Activated naive CD8-positive, alpha-beta T cell treated with anti-CD3 and anti-CD28 coated beads for 36 hours (primary cell): ENCODE measurements at places on chromosomes 5 and 9. TPM values are rescaled to one million over a fixed set of nuclear protein-coding genes. Genes with fewer than 3 reads are reported as not detected.
A peak's percentile ranks its signal among the peaks of the same experiment; 100 is the strongest.

DNA sequence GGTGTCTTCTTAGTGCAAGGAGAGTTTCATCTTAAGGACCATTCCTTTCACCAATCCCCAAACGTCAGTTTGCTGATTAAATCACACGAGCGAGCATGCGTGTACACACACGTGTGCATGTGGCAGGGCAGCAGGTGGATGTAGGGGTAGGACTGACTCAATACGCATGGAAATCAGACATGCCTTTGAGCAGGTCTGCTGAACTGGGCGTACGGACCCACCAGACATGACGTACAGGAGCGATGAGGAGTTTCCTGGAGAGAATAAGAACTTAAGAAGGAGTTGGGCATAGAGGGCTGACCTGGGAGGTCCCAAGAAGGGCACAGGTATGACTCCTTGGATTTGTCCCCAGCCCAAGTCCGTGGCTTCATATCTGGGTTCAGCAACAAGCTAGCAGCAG lies 170.0 kb downstream of the FGF18 start:
- no peaks in the 10 kb centered on the region for H3K4me1 ChIP-seq
- H3K27me3 ChIP-seq, result peaks cover 16% of the 10 kb centered on the region
- no peak overlapping the region for H3K4me3 ChIP-seq
- H3K27ac ChIP-seq, result no peak overlapping the region

The SHLD3 gene
- 6.9 TPM for total RNA-seq

- H3K27ac ChIP-seq, result no peak overlapping the region
- H3K27me3 ChIP-seq, result no peaks in the 10 kb centered on the region
- no peak for DNase-seq
- no peak overlapping the region for H3K4me3 ChIP-seq
- H3K4me1 ChIP-seq, result no peaks in the 10 kb centered on the region
- H3K36me3 ChIP-seq, result no peaks in the 10 kb centered on the region
These were observed 526.2 kb upstream of the ST8SIA4 start for GRCh38 chr5:101429241-101429640.

GRCh38 chr5:33536802-33537201 lies 96.0 kb downstream of the TARS1 start:
- H3K4me1 ChIP-seq, result no peaks in the 10 kb centered on the region
- H3K27me3 ChIP-seq, result peaks cover 4% of the 10 kb centered on the region
- no peak overlapping the region for H3K4me3 ChIP-seq
- DNase-seq, result no peak
- no peak overlapping the region for H3K27ac ChIP-seq
- H3K36me3 ChIP-seq, result no peaks in the 10 kb centered on the region

DNA sequence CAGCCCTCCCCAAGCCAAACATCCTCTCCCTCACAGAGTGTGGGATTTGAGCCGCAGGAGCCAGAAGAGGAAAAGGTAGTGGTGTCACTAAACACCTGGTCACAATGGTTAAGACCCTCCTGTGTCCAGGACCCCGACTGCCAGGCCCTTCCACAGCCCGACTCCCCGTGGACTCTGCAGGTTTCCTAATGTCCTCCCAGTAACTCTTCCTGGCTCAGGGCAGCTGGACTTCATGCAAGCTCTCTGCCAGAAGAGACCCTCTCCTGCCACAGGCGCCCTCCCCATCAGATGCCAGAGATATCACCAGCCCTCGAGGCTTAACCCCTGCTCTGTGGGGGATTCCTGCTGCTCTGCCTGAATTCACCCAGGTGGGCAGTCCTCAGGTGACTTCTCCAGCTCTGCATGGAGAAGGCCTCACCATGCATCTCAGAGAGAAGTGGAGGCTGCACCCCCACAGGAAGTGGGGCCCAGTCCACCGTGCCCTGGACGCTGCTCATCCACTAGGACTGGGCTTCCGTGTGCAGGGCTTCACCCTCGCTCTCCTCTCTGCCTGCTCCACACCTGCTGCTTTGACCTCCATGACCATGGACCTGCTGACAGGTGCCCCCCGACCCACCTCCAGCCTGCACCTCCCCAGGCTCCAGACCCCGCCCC lies 111.2 kb downstream of the ADAMTS2 start:
- DNase-seq, result no peak
- no peak overlapping the region for H3K4me3 ChIP-seq

DNA sequence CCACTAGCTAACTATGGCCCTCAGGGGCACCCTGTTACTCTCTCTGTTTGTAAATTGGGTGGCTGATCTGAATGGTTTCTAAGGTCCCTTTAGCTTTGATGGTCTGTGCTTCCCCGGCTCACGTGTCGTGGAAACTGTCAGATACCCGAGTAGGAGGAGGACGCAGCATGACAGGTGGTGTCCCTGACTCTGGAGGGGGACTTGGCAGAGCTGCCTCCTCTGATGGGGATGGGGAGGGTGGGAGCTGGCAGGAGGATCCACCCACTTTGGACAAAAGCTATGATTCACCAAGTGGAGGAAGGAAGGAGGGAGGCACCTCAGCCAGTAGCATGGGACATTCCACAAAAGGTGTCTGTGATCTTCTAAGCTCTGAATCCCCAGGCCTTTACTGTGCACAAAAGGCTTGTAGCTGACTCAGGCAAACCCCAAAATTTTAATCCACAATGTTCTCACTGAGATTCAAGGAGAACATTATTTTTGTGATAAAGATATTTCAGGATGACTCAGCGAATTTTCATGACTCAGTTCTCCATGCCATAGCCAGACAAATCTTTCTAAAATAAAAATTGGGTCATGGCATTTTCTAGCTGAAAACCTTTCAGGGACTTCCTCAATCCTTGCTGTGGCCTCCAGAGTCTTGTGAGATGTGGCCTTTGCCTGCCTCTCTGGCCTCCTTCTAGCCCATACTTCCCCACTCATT lies 131.0 kb upstream of the BRINP1 start:
- no peak for DNase-seq
- no peak overlapping the region for H3K4me3 ChIP-seq
- no peak overlapping the region for H3K27ac ChIP-seq
- H3K36me3 ChIP-seq, result no peaks in the 10 kb centered on the region
- H3K27me3 ChIP-seq, result no peaks in the 10 kb centered on the region
- no peaks in the 10 kb centered on the region for H3K4me1 ChIP-seq

- no peak overlapping the region for H3K4me3 ChIP-seq
- H3K27ac ChIP-seq, result no peak overlapping the region
- peak; percentile 41 for DNase-seq
- peaks cover 10% of the 10 kb centered on the region for H3K27me3 ChIP-seq
- peaks cover 17% of the 10 kb centered on the region for H3K4me1 ChIP-seq
These were observed 42.1 kb upstream of the MAST4 start for GRCh38 chr5:66553916-66554575.

- H3K27me3 ChIP-seq, result no peaks in the 10 kb centered on the region
- H3K27ac ChIP-seq, result no peak overlapping the region
- no peak for DNase-seq
- no peaks in the 10 kb centered on the region for H3K4me1 ChIP-seq
These were observed 103.7 kb downstream of the ATPSCKMT start for GRCh38 chr5:10145923-10146401.

GRCh38 chr9:84323858-84324257 lies 16.7 kb downstream of the SLC28A3 start:
- H3K27ac ChIP-seq, result no peak overlapping the region
- no peak overlapping the region for H3K4me3 ChIP-seq
- H3K27me3 ChIP-seq, result no peaks in the 10 kb centered on the region
- DNase-seq, result no peak
- no peaks in the 10 kb centered on the region for H3K36me3 ChIP-seq
- no peaks in the 10 kb centered on the region for H3K4me1 ChIP-seq

DNA sequence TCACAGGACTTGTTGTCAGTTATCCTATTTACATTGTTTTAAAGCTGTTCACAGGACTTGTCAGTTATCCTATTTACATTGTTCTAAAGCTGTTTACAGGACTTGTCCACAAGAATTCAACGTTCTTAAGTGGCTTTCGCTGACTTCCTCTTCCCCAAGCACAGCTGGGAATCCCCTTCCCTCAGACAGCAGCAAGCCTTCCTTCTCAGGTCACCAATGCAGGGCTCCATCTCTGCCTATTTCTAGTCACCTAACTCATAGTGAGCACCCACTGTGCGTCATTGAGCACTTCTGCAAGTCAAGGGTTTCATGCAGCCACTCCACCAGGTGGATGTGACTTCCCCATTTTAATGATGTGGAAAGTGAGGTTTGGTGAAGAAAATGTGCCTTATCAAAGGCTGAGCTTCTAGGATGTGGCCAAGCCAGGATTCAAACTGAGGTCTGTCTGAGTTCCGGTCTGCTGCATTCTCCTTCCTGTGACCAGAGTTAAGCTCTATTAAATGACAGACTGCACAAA lies 109.8 kb upstream of the ZNF462 start:
- H3K4me1 ChIP-seq, result no peaks in the 10 kb centered on the region
- H3K27ac ChIP-seq, result no peak overlapping the region
- no peak overlapping the region for H3K4me3 ChIP-seq
- no peak for DNase-seq
- H3K36me3 ChIP-seq, result no peaks in the 10 kb centered on the region
- H3K27me3 ChIP-seq, result no peaks in the 10 kb centered on the region

- H3K4me3 ChIP-seq, result no peak overlapping the region
- H3K27me3 ChIP-seq, result no peaks in the 10 kb centered on the region
- H3K27ac ChIP-seq, result no peak overlapping the region
These were observed 44.4 kb downstream of the DROSHA start for GRCh38 chr5:31487506-31487905.

- H3K4me1 ChIP-seq, result peaks cover 23% of the 10 kb centered on the region
- H3K36me3 ChIP-seq, result no peaks in the 10 kb centered on the region
- no peaks in the 10 kb centered on the region for H3K27me3 ChIP-seq
- DNase-seq, result no peak
- no peak overlapping the region for H3K4me3 ChIP-seq
These were observed 13.0 kb downstream of the CDHR2 start for GRCh38 chr5:176562189-176562588.

The OR13C9 gene
- not detected for total RNA-seq

DNA sequence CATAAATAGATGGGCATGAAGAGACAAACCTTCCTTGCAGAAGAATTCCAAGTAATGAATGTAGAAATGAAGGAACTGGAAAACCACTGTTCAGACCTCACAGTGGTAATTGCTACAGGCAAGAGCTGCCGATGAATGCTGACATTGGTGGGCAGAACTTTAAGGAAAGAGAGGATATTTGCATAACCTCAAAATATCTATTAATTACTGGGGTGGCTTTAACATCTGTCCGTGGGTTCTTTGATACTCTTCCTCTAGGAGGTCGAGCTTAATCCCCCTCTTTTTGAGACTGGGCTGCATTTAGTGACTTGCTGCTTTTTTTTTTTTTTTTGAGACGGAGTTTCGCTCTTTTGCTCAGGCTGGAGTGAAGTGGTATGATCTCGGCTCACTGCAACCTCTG lies 34.7 kb downstream of the LAMC3 start:
- no peaks in the 10 kb centered on the region for H3K36me3 ChIP-seq
- H3K27ac ChIP-seq, result no peak overlapping the region
- H3K4me1 ChIP-seq, result peaks cover 5% of the 10 kb centered on the region
- no peak overlapping the region for H3K4me3 ChIP-seq

GRCh38 chr9:135607401-135608293 lies 31.7 kb downstream of the GLT6D1 start:
- no peak overlapping the region for H3K4me3 ChIP-seq
- peaks cover 14% of the 10 kb centered on the region for H3K27me3 ChIP-seq
- no peaks in the 10 kb centered on the region for H3K36me3 ChIP-seq
- H3K4me1 ChIP-seq, result no peaks in the 10 kb centered on the region

- H3K36me3 ChIP-seq, result peaks cover 18% of the 10 kb centered on the region
- H3K4me3 ChIP-seq, result no peak overlapping the region
- no peak for DNase-seq
- no peak overlapping the region for H3K27ac ChIP-seq
These were observed 23.4 kb upstream of the ORM1 start for GRCh38 chr9:114299286-114300152.

GRCh38 chr5:103340717-103341388 lies 82.3 kb downstream of the MACIR start:
- peaks cover 16% of the 10 kb centered on the region for H3K27me3 ChIP-seq
- no peak overlapping the region for H3K4me3 ChIP-seq
- H3K36me3 ChIP-seq, result no peaks in the 10 kb centered on the region
- H3K4me1 ChIP-seq, result no peaks in the 10 kb centered on the region
- H3K27ac ChIP-seq, result no peak overlapping the region
- DNase-seq, result no peak

GRCh38 chr5:61666064-61666621 lies 334.1 kb downstream of the ZSWIM6 start:
- no peaks in the 10 kb centered on the region for H3K36me3 ChIP-seq
- peaks cover 31% of the 10 kb centered on the region for H3K27me3 ChIP-seq
- DNase-seq, result no peak
- H3K4me3 ChIP-seq, result no peak overlapping the region
- H3K4me1 ChIP-seq, result no peaks in the 10 kb centered on the region

The EIF4E1B gene
- not detected for total RNA-seq

DNA sequence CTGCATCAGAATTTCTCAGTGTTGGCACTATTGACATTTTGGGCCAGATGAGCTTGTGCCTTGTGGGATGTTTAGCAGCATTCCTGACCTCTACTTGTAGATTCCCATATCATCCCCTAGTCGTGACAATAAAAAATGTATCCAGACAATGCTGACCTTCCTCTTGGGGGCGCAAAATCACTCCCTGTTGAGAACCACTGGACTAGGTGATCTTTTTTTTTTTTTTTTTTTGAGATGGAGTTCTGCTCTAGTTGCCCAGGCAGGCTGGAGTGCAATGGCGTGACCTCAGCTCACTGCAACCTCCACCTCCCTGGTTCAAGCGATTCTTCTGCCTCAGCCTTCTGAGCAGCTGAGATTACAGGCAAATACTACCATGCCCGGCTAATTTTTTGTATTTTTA lies 22.6 kb downstream of the STXBP1 start:
- no peak overlapping the region for H3K4me3 ChIP-seq
- H3K4me1 ChIP-seq, result peaks cover 11% of the 10 kb centered on the region
- H3K36me3 ChIP-seq, result no peaks in the 10 kb centered on the region
- DNase-seq, result no peak
- H3K27ac ChIP-seq, result no peak overlapping the region
